Karpas-422 (cell line): ENCODE measurements at places on chromosomes 1 and 21. TPM values are rescaled to one million over a fixed set of nuclear protein-coding genes. Genes with fewer than 3 reads are reported as not detected.
A peak's percentile ranks its signal among the peaks of the same experiment; 100 is the strongest.

DNA sequence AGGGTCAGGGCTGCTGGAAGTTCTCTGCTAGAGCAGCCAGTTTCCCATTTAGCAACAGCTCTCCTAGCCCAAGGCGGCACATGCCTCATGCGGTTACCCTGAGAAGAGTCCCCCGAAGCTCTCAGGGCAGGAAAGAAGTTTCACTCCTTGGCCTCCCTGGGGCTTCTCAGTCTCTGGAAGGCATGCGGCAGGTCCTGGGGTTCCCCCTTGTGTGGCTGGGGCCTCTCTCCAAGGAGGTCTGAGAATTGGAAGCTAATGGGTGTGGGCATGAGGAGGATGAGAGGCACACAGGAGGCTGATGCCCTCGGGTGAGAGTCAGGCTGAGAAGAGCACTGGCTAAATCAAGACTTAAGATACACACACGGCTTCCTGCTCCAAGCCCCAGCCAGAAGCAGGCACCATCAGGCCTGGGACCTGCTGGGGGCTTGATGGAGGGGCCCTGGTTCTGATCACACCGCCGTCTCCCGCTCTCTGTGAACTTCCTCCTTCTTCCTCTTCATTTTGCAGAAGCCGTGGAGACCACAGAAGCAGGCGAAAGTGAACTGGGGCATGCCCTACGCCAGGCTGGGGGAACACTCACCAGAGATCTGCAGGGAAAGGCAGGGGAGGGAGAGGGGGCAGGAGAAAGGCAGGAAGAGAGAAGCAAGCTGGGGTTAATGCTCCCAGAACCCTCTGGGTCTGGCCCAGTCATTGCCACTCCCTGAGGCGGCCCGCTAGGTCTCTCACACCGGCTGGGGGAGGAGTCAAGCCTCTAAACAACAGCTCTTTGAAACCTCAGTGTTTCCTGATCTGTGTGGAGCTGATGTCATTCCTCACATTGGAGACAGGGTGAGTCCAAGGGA is 15.1 kb downstream of the BLACAT1 start:
- peak; percentile 51 for DNase-seq

DNA sequence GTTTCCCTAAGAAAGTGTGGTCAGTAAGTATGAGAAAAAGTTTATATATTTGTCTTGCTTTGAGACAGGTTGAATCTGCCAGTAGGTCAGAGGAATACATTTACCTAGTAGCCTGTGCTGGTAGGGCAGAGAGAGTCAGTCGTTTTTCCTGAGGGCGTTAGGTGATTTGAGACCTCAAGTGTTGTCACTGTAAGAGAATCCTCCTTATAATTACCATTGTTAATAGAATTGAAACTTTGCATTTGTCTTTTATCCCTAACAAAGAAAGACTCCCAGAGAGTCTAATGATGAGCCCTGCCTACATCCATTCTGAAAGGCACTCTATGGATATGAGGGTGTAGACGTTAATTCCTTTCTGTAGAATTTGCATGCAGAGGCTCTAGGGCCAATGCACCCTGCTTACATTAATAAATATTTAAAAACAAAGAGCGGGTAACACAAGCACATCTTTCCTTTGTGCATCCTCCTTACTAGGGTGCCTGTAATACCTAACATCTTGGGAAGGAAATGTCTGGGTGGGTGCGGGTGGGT is 16.4 kb downstream of the PBX1 start:
- DNase-seq = no peak

DNA sequence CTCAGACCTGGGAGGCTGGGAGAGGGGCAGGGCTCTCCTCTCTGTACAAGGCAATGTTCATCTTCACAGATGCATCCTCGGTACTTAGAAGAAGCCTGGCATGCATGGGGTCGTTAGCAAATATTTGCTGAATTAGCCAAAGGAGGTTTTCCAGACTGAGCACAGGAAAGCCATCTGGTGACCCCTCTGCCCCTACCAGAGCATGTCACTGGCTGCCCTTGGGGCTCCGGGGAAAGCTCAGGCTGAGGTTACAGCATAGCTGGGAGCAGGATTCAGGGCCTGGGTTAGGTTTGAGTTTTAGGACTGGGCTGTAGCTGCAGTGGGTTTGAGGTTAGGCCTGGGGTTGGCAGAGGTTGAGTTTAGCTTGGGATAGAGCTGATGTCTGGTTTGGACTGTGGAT is 43.4 kb upstream of the ZBTB40 start:
- no peak for DNase-seq

GRCh38 chr1:6438047-6438525 is 13.5 kb downstream of the ESPN start:
- peak; percentile 88 for DNase-seq

INAVA gene
- not detected in 2 replicates for total RNA-seq
